ENCODE measurements at places on chromosomes 7 and 10.

DNA sequence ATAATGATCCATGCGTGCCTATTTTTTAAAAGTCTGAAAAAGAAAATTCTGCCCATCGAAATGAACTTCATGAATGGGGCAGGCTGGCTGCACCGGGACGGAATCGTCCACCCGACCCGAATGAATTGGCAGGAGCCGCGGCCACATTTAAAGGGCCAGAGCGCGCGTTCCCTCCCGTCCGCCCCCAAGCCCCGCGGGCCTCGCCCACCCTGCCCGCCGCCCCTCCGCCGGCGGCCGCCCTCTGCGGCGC is 319 bp upstream of the GATA3 start:
- DNase-seq, result no peak

DNA sequence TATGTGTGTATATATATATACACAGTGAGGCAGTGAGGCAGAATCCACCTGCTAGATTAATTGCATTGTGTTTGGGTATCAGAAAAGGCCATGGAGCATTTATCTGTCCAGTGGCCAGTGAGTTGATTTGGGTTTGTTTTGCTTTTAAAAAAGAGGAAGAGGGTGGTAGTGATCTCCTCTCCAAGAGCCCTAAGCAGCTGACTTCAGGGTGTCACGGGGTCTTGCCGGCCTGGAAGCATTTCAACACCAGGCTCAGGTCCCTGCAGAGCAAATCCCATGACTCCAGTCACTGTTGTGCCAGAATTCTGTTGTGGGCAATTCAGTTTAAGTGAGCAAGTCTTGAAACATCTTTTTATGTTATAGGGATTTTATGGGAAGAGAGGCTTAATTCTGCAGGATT is 30.6 kb upstream of the GPNMB start:
- no peak for DNase-seq

- peak; percentile 72 for DNase-seq
Measured at GRCh38 chr7:99143853-99144672, at the start of gene SMURF1. TSS of gene SMURF1 (minus strand) at chr7:99144108. CDS start at chr7:99143780, 328 bp downstream.

DNA sequence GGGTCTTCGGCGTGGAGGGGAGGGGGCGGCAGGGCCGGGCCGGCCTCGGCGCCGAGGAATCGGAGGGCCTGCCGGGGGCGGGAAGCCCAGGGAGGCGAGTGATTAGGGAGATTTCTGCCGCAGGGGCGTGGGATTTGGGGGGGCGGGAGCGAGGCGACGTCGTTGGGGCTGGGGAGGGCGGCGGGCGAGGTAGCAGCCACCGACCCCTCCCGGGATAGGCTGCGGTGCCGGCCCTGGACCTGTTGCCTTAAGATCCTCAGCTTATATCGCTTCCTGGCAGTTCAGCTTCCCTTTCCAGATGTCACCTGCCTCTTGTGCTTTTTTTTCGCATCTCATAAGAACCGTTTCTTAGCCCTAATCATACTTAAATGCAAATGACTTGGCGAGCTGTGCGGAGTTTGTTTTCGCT is 655 bp downstream of the LMTK2 start:
- DNase-seq, result no peak

GRCh38 chr7:101814991-101815825 is 2.2 kb upstream of the CUX1 start:
- DNase-seq, result peak; percentile 16

- DNase-seq, result no peak
Measured at GRCh38 chr7:21967598-21968003, 21.9 kb upstream of the CDCA7L start.

Data from activated T-helper 2 cell treated with anti-CD3 and anti-CD28 coated beads, Interferon-gamma antibody, Interleukin-2, Interleukin-4, amounts not matched to agents 10 μg/mL and 5 μg/mL and 100 μg/mL, durations not matched to agents 14 hours and 24 hours and 36 hours (primary cell).